Activated CD8-positive, alpha-beta memory T cell treated with anti-CD3 and anti-CD28 coated beads, Interleukin-2, amount 50 U/mL, for 4 hours (primary cell): ENCODE measurements at places on chromosomes 2 and 18.

GRCh38 chr2:241179899-241180298 lies 8.6 kb upstream of the ANO7 start:
- no peak for DNase-seq

DNA sequence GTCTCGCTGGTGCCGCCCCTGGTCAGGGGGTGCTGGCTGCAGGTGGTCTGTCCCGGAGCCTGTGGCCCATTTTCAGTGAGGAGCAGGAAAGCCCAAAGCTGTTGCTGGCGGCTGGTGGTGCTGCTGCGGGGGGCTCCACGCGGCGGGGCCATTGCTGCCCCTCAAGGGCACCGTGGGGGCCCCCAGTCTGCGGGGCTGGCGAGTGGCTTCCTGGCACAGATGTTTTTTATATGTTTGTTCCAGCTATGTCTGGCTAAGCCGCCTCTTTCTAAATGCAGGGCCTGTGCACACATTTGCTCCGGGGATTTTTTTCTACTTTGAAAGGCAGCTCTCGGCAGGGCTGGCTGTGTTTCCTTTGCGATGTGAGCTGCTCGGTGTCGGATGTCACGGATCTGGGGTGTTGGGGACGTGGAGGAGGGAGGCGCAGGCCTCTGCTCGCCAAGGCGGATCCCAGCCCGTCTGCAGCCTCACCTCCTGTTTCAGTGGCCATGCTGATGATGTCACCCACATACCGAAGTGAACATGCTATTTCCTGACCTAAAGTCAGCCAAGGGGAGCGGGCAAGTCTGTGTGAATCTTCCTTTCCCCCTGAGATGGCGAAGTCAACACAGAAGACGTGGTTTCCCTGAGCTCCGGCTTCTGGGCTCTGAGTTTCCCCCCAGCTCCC lies 112.0 kb upstream of the CTDP1 start:
- no peak for DNase-seq

DNA sequence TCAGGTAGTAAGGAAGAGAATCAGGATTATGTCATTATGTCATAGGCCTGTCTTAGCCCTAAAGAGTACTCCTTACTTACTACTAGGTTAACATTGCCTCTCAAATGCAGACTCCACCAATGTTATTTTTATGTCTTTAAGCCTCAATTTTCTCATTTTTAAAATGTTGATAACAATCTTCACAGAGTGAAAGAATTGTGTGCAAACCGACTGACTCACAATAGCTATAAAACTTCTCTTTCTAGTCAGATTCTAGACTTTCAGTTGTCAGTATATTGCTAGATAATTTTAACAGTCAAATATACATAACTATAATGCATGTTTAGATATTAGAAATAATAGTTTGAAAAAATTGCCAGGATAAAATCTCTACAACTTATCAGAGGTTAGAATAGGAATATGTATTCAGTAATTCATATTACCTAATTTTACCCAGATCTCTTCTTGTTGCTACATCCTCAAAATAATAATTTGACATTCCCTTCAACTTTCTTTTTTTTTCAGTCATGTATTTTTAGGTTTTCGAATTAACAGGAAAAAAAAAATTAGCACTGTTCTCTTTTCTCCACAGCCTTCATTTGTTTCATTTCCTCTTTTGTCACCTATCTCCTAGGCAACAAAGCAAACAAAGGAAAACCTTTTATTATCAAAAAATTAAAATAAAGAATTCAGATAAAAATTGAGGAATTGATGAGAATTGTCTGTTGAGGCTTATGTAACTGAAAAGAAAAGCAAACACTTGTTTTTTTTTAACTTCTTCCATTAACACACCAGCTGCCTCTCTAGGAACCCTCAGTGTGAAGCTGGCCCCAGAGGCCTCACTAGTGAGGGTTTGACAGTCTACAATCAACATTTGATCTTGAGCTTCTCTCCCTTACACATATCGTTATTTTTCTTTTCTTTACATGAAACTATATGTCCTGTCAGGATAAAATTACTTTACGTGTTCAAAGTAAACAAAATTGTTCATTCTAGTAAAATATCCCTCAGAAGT lies 279.0 kb downstream of the CALCRL start:
- DNase-seq = no peak

DNA sequence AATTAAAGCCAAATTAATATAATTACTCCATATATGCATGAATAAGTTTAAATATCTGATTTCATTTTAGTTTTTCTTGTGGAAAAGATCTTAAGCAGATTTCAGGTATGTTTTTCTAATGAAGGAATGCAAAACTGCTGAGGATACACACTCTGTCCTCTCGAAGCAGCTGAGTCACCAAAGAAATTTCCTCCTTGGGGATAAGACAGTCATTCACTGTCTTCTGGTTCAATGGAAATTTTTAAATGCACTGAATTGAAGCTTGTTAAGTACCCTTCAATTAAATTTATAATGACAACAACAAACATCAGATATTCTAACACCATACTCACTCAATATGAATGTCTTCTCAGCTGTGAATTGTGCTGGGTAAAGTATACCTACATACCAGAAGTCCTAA lies 101.5 kb upstream of the DNER start:
- DNase-seq = no peak

GRCh38 chr2:213429516-213429915 lies 145.3 kb downstream of the SPAG16 start:
- no peak for DNase-seq

- DNase-seq = no peak
Measured at GRCh38 chr2:68115965-68116364, 41.7 kb upstream of the PNO1 start.

GRCh38 chr2:60068755-60069154 lies 484.7 kb downstream of the BCL11A start:
- no peak for DNase-seq

DNA sequence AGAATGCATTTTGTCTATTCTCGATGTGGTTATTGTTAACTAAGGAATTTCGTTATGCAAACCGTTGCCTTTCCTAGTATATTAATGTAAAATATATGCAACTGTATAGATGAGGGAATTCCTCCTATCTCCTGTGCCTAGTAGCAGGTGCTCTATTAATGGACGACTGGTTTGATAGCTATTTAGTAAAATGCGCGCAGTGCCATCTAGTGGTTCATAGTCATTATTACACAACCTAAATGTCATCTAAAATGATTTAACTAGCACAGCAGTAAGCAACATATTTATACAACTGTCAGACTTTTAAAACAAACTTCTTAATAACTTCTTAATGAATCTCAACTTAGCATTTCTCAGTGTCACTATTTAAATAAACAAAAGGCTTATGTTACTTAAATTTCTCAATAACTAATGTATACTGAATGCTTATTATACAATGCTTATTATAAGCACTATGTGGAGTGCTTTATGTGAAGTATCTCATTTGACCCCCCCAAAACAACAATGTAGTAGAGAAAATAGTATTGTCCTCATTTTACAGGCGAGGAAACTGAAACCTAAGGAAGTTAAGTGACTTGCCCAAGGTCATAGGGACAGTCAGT lies 77.9 kb downstream of the DTNA start:
- peak; percentile 18 for DNase-seq

GRCh38 chr2:113961000-113961399 lies 71.1 kb downstream of the ACTR3 start:
- no peak for DNase-seq

- DNase-seq = no peak
Measured at GRCh38 chr2:202014318-202014717, 19.3 kb upstream of the FZD7 start.

DNA sequence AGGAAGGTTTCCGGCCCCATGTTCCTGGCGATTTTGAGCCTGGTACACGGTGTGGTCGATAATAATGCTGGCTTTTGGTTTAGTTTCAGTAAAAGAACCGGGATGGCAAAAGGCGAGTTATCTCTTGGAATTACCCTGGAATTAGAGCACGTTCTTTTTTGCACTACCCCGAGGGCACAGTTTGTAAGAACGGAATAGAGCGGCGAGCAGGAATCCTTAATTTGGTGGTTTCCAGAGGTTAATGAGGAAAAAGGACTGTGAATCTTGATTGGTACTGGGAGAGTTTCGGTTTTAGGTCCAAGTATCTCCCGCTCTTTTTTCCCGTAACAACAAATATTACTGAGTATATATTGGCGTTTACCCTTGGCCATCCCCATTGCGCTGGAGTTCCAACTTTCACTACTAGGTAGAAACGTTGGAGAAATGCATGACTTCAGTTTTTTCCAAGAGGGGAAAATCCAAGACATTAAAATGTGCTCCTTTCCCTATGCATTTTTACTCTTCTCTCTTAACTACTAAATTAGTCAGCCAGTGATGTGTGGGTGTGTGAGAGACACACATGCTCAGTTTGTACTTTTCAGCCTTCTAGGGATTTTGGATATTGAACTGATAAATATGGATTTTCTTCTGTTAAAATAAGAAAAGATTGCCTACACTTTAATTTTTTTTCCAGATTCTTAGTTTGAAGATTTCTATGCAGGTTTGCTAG lies 160.8 kb downstream of the AGPS start:
- no peak for DNase-seq

GRCh38 chr2:11396021-11396420 lies 51.6 kb upstream of the ROCK2 start:
- no peak for DNase-seq

DNA sequence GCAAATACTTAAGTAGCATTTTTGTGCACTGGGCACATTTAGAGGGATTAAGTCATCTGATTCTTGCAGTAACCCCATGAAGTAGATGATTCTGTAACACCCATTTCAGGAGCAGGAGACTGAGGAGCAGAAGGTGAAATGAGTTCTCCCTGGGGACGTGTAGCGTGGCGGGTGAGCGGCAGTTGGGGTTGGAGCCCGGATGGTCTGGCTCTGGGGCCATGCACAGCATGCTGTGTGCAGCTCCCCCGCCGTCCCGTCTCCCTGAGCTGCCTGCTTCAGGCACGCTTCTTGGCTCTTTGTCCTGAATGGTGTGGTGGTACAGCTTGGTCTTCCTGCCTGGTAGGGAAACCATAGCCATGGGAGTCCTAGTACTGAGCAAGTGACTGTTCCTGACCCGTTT lies 32.4 kb downstream of the INPP4A start:
- no peak for DNase-seq

DNA sequence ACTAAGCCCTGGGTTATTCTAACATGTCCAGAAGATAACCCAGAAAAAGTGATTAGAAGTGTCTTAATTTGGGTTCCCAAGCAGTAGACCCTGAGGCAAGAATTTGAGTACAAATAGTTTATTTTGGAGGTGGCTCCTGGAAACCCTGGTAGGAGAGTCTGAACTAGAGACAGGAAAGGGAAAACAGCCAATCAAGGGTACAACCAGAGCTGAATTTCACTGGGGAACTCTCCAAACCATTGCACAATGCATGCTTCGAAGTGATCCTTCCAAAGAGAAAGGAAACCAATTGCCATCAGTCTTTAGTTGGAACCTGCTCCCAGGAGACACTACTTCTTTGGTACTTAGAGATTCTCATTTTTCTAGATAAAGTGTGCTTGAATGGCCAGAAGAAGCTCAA lies 361.5 kb downstream of the MBD2 start:
- DNase-seq = no peak
